RKO (cell line): ENCODE measurements at places on chromosomes 11 and 22.

DNA sequence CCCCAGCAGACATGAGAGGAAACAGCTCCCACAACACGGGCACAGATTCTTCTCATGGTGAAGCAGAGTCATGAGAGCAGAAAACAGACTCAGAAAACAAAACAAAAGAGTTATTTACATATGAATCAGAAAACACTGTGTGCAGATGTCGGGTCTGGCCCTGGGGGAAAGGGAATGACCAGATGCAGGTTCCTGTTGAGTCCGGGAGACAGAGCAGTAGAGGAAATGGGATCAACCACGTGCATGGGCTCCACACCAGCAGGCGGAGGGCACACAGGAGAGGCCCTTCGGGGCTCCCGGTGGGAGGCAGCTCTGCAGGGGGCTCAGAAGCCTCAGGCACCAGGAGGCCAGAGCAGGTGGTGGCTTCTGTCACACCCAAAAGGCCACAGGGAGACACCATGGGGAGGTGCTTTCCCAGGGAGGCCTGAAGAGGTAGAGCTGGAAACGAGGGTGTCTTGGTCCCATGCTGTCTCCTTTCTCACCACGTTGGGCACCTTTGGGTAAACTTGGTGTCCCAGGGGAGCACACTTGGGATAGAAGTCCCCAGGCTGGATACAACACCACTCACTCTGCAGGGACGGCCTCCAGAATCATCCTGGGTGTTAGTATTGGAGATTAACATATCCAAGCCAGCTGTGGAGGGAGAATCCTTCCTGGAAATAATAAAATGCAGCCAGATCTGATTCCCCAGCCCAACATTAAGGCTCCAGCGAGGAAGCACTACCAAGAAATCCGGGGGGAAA, 764.7 kb downstream of the BRD1 start:
- DNase-seq: no peak

GRCh38 chr11:20037396-20038153, 122.7 kb downstream of the DBX1 start:
- no peak for DNase-seq

- DNase-seq: peak; percentile 63
Observed at GRCh38 chr11:106101819-106102218, 24.4 kb downstream of the AASDHPPT start.

DNA sequence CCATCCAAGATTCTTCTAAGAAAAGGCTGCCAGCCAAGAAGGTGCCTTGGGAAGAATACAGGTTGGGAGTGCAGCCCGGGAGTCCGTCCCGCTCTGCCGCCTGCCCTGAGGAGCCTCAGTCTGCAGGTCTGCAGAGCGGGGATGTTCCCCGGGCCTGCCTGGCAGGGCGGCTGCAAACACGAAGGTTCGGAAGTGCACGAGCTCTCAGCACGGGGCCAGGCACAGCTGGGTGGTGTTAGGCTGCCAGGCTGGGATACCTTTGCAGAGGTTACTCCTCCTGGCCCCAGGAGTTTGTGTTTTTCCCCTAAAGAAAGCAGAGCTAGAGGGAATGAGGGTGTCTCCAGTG, 9.4 kb upstream of the PRR5 start:
- DNase-seq: no peak
